NCI-H1105 (cell line): ENCODE measurements at places on chromosomes 2 and 18.

GRCh38 chr2:189854940-189855339, 70.7 kb downstream of the PMS1 start:
- no peak for DNase-seq

- no peak for DNase-seq
Observed at GRCh38 chr2:32264422-32265105, at the start of gene NLRC4. TSS of gene NLRC4 (minus strand) at chr2:32264886. CDS start at chr2:32256775, 8,111 bp downstream.

DNA sequence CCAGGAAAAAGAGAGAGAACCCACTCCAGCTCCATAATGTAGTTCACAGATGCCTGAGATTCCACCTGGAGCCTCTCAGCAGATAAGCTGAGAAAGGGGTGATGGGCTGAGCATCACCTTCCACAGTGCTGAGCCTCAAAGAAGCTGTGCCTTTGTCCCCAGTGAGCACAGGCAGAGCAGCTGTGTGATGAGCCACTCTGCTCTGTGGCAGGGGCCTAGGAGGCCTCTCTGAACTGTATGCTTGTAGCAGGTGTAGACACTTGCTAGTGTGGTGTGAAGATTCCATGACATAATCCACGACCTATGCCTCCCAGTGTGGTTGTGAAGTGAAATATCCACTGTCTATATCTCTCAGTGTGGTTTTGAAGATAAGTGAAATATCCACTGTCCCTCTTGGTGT, 70.4 kb upstream of the MGAT4A start:
- no peak for DNase-seq

GRCh38 chr2:128469203-128469602, 150.5 kb upstream of the HS6ST1 start:
- no peak for DNase-seq

DNA sequence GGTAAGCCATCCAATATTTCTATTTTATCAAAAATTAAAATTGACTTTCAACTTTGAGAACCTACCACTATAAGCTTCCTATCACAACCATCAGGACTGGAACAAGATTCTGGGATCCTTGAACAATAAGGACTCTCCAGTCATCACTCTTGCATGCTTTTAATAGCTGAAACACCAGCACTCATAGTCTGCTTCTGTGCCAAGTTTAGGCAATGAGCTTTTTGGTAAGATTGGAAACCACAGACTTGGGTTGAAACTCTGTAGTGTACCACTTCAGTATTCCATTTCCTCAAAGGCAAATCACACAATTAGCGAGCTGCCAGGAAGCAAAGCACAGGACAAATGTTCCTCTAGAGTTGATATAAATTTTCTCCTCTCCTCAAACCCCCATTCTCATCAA, 1065.8 kb upstream of the SLC39A10 start:
- DNase-seq = no peak

- DNase-seq = no peak
Observed at GRCh38 chr2:203629699-203630098, 76.7 kb upstream of the CD28 start.
